ENCODE measurements at places on chromosomes 3 and 15.

DNA sequence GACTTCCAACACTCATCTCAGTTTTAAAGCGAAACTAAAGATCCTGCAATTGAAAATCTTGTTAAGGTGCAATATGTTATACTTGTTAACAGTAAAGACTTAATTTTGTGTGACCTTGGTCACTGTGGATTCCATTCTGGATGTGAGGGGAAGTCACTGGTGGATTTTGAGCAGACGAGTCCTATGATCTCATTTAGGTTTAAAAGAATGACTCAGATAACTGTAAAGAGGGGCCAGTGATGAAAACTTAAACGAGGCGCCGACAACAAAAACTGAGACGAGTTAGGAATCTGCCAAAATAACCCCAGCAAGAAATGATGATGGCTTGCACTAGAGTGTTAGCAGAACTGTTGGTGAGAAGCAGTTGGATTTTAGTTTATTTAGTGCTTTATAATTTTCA, 56.5 kb downstream of the LRRC28 start:
- no peak for DNase-seq

GRCh38 chr3:46930945-46931403, 45.6 kb downstream of the CCDC12 start:
- no peak for DNase-seq

GRCh38 chr3:172965256-172965655, 175.8 kb downstream of the SPATA16 start:
- DNase-seq, result no peak

- DNase-seq, result no peak
Observed at GRCh38 chr3:187085021-187085666, 54.2 kb downstream of the RPL39L start.

- no peak for DNase-seq
Observed at GRCh38 chr3:64958199-64958843, 270.5 kb upstream of the ADAMTS9 start.

- no peak for DNase-seq
Observed at GRCh38 chr3:4778119-4778518, 201.1 kb upstream of the BHLHE40 start.

GRCh38 chr3:111652492-111653180, 57.5 kb upstream of the ZBED2 start:
- DNase-seq, result no peak

- no peak for DNase-seq
Observed at GRCh38 chr3:173889596-173889995, 492.1 kb downstream of the NLGN1 start.

DNA sequence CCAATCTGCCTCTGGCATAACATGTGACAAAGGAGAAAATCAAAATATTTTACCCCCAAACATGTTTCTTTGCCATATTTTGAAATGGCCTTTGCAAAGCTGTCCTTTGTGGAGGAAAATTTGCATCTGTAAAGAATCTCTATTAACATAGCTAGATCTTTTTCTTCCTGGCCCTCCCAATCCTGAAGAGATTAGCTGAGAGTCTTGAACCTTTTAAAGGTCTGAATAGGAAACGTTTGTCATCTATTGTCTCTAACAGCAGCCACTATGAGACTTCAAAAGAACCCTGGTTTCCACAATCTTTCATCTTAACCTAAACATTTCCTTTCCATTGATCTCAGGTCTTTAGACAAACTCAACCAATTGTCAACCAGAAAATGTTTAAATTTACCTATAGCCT, 520.9 kb upstream of the TGFBR2 start:
- DNase-seq, result no peak

DNA sequence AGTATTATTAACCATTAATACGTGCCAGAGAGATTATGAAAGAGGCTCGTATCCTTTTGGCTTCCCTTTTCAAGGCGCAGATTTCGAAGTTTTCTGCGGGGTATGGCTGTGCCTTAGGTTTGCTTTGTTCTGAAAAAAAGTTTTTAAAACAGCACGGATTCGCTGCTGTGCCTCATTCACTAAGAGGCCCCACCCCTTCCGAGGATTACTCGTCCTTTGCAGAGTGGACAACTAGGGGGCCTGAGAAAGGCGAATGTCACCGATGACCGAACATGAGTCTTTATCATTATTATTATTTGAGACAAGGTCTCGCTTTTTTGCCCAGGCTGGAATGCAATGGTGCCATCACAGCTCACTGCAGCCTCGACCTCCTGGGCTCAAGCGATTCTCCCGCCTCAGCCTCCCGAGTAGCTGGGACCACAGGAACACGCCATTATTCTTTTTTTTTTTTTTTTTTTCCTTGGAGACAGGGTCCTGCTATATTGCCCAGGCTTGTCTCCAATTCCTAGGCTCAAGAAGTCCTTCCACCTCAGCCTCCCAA, 684 bp upstream of the RPS27L start:
- peak; percentile 20 for DNase-seq

DNA sequence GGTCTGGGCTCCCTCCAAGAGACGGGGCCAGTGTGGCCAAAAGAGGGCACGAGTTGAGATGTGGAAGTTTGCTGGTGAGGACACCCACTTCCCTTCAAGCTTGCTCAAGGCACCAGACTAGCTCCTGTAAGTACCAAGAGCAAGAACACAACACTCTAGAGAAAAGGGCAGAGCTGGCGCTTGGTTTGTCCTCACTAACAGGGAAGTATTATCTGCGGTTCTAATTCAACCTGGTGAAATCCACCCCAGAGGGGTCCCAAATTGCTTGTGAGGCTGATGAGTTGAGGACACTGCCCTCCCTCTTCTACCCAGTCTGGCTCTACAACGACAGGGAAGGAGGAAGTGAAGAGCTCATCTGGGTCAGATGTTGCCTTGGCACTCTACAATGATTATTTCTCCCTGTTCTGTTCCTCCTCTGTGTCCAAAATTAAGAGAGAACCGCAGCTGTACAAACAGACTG, 16.9 kb upstream of the FSIP1 start:
- no peak for DNase-seq

DNA sequence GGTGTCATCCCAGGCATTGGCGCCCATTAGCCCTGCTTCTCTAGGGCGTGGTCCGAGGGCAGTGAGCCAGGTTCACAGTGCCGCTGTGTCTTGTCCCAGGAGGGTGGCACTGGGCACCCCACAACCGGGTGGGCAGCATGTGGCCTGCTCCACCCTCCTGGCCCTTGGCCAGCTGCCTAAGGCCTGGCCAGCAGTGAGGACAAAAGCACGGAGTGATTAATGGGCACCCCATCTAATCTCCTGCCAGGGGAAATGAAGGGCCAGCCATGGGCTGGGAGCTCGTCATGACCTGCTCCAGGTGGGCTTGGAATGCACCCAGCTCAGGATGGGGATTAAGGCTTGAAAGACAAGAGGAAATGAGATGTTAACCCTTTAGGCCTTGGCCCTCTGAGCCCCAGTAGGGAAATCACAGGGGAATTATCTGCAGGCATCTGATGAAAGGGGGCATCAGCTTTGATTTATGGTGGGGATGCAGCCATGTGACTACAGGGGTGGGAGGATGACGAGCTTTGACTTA, 5.2 kb downstream of the THSD4 start:
- no peak for DNase-seq

DNA sequence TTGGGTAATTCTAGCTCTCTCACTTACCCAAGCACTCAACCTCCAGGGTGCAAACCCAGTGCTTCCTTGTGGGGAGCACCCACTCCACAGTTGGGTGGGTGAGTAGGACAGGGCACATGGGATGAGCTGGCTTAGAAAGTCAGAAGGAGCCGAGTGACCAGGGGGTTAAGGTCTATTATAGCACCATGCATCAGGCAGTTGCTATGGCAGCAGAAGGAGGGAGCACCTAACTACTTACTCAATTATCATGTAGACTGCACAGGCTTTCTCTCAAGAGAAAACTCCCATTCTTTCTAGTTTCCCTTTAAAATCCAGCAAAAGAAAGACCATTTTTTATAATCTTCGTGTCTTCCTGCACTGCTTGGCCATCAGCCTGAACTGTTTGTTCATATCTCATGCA, 163.0 kb downstream of the OCA2 start:
- no peak for DNase-seq

- DNase-seq, result no peak
Observed at GRCh38 chr3:129598000-129598381, 8.5 kb downstream of the PLXND1 start.

GRCh38 chr3:42649783-42650182, 3.7 kb upstream of the ZBTB47 start:
- DNase-seq, result no peak

GRCh38 chr3:72957297-72957696, 39.3 kb upstream of the PPP4R2 start:
- peak; percentile 49 for DNase-seq

GRCh38 chr3:9066141-9066540, 102.9 kb upstream of the RAD18 start:
- no peak for DNase-seq

GRCh38 chr15:100958326-100959065, 39.3 kb downstream of the LRRK1 start:
- DNase-seq, result no peak

- no peak for DNase-seq
Observed at GRCh38 chr3:98322101-98322500, 31.6 kb upstream of the OR5K4 start.

- no peak for DNase-seq
Observed at GRCh38 chr3:78907367-78907766, 860.4 kb downstream of the ROBO1 start.

GRCh38 chr3:125132815-125133214, 77.0 kb upstream of the HEG1 start:
- DNase-seq, result no peak

GRCh38 chr3:148162132-148162531, 535.6 kb upstream of the AGTR1 start:
- DNase-seq, result no peak

DNA sequence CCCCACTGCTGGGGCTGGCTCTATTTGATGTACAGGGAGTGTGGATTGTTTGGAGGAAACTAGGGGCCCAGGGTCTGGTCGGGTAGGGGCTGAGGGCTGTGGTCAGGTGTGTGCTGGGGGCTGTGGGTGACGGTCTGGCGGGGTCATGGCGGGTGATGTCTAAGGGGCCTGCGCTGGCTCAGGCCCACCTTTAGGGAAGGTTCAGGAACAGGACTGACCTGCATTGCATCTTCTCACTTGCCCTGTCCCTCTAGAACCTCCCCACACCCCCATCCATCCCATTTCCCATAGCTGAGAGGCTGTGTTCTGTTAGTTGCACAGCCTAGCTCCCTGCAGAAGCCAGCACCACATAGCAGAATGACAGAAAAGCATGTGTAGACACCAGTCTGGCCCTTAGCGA, 39.1 kb downstream of the SCN5A start:
- DNase-seq, result no peak

DNA sequence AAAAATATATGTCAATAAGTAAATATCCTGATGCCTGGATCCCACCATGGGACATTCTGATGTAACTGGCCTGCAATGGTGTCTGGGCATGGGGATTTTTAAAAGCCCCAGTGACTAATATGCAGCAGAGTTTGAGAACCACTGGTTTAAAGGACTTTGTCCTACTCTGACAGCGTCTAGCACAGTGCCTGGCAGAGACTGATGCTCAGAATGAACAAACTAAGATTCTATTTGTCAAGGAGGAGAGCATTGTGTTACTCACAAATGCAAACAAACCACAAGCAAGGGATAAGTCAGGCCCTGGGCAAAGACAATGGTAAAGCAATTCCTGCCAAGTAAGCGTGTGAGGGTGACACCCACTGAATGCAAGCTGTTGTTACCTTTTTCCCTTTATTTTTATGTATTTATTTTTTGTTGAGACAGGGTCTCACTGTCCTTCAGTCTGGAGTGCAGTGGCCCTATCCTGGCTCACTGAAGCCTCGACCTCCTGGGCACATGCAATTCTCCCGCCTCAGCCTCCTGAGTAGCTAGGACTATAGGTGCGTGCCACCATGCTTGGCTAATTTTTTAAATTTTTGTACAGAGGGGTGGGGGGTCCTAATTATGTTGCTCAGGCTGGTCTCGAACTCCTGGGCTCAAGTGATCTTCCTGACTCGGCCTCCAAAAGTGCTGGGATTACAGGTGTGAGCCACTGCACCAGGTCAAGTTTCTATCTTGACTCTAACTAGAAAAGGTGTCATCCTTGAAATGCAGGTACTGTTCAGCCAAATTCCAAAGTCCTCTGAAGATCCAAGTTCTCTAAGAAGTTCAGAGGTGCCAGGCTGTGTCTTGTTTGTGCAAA, 909 bp upstream of the GPD1L start:
- DNase-seq, result no peak

DNA sequence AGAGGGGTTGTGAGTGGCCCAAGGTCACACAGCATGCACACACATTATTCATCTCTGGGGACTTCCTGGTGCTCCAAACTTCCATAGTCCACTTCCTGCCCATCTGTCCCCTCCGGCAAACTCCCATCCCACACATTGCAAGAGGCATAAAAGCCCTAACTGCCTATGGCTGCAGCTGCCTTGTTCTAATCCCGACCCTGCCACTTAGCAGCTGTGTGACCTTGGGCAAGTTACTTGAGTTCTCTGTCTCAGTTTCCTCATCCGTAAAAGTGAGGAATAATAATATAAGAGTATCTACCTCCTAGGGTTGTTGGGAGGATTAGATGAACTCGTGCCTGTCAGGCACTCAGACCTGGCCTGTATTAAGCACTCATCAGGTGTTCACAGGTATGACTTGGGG, 84.2 kb downstream of the SMAD6 start:
- DNase-seq, result no peak

GRCh38 chr15:63967616-63968015, 78.7 kb downstream of the DAPK2 start:
- DNase-seq, result no peak

GRCh38 chr15:68210821-68211655, 5.9 kb upstream of the CALML4 start:
- DNase-seq, result peak; percentile 75

GRCh38 chr3:179695672-179696313, 43.0 kb downstream of the USP13 start:
- no peak for DNase-seq

GRCh38 chr3:192171213-192171612, 556.1 kb downstream of the FGF12 start:
- DNase-seq, result no peak

GRCh38 chr3:72205297-72205826, 420.4 kb upstream of the PROK2 start:
- DNase-seq, result no peak

- DNase-seq, result no peak
Observed at GRCh38 chr3:65730449-65730848, 308.3 kb downstream of the MAGI1 start.

GRCh38 chr3:160870327-160870726, 114.3 kb downstream of the PPM1L start:
- no peak for DNase-seq

GRCh38 chr15:73287019-73287418, 81.7 kb downstream of the HCN4 start:
- no peak for DNase-seq

DNA sequence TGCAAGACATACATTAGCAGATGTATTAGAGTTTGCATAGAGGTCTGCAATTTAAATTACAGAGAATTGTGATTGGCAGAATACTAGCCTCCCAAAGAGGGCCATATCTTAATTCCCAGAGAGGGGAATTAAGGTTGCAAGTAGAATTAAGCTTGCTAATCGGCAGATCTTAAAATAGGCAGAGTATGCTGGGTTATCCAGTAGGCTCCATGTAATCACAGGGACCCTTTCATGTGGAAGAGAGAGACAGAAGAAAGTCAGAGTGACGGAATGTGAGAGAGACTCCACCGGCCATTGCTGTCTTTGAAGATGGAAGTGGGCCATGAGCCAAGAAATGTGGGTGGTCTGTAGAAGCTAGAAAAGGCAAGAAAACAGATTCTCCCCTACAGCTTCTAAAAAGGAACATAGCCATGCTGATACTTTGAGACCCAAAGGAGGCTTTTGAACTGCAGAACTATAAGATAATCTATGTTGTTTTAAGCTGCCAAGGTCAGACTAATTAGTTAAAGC, 38.8 kb downstream of the IMPG2 start:
- DNase-seq, result no peak
